D341Med (cell line): ENCODE measurements at places on chromosomes 16 and 17.

GRCh38 chr16:54288835-54289241 lies 2.3 kb upstream of the IRX3 start:
- no peak for DNase-seq

GRCh38 chr17:37831492-37831891 lies 86.6 kb upstream of the HNF1B start:
- no peak for DNase-seq

GRCh38 chr17:57930239-57930638 lies 25.0 kb downstream of the CUEDC1 start:
- DNase-seq = peak; percentile 63

DNA sequence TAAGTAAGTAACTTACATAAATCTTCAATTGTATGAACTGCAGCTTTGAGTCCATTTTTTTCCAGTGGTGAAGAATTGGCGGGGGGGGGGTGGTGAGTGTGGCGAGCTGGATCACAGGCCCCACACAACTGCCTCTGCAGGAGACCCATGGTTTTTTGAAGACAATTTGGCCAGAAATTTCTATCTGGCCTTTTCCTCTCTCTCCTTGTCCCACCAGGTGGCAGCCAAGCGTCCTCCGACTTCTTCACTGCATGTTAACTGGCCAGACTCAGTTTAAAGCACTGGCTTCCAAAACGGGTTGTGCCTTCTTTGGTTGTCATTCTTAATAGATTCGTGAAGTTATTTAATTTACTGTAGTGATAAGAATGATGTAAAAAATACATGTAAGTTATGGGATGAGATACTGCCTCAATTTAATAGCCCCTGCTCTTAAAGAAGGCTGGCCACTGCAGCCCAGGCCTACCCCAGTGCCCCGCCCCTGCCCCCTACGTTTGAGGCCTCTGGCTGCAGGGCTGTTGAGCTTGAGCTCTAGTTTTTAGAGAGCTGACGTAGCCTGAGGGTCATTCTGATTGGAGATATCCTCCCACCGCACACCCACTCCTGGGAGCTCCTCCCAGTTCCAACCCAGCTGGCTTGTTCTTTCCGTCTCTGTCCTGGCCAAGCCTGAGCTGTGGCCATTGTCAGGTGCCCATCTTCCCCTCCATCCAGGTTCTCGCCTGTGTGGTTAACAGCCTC lies 36.4 kb downstream of the AKAP1 start:
- DNase-seq = peak; percentile 77

DNA sequence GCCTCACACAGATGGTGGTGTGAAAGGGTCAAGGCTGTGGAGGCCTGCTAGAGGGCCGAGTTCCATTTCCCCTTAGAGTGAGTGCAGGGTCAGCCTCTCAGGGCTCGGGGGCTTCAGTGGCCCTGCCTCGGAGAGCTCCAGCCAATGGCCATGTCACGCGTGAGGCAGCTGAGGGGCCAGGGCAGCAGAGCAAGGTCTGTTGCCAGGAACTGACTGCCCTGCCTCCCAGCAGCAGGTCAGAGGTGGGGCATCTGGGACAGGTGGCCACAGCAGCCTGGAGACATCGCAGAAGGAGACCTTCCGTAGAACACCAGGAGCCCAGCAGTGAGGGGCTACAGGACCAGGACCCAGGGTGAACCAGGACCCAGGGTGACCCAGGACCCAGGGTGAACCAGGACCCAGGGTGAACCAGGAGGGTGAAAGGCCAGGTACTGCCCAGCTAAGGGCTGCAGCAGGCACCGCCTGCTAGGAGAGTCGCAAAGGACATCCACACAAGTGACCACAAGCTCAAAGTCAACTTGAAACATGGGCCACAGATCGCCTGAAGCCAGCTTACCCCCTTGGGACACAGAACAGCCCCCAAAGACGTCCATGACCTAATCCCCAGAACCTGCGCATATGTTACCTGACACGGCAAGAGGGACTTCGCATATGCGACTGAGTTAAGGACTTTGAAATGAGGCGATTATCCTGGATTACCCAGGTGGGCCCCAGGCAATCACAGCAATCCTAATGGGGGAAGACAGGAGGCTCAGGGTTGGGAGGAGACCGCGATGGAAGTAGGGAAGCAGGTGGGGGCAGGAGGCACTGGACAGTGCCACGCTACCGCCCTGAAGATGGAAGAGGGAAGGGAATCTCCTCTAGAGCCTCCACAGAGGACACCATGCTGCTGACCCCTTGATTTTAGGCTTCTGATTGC lies 4.8 kb upstream of the MEAK7 start:
- DNase-seq = peak; percentile 58

- peak; percentile 36 for DNase-seq
Observed at GRCh38 chr17:44170499-44171201, at the start of gene ASB16. Gene ASB16 (plus strand): TSS chr17:44170704. CDS start chr17:44170790, 86 bp downstream.

- DNase-seq = no peak
Observed at GRCh38 chr16:9040800-9041412, 50.5 kb upstream of the HAPSTR1 start.

- peak; percentile 79 for DNase-seq
Observed at GRCh38 chr17:81401723-81402529, 6.7 kb downstream of the BAHCC1 start.

DNA sequence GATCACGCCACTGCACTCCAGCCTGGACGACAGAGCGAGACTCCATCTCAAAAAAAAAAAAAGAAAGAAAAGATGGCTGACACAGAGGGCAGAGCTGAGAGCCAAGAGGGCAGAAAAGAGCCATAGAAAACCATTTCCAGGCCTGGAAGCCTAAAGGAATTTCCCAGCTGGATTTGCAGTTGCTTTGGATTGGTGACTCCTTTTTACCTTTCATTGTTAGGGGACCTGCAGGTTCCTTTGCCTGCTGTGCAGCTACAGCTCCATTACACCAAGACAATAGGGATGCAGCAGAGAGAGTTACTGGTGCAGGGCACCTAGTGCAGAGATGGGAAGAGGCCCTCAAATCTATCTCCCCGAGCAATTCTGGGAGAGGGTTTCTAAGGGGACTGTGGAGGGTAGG lies 18.4 kb downstream of the ZNF668 start:
- peak; percentile 10 for DNase-seq
